ENCODE measurements at places on chromosomes 3 and 15. TPM values are rescaled to one million over a fixed set of nuclear protein-coding genes. Genes with fewer than 3 reads are reported as not detected.

Gene ERICH6
- 0.19 TPM for total RNA-seq

Gene UBE2E2
- total RNA-seq = 40.9 TPM

Gene CHRM5
- total RNA-seq = 0.06 TPM

Gene ZPLD1
- total RNA-seq = 1.2 TPM

Gene CCDC14
- 28.2 TPM for total RNA-seq

Gene PLD1
- total RNA-seq = 24.3 TPM

Gene PLCH1
- total RNA-seq = 9.6 TPM

GRCh38 chr3:105195260-105195659 is 171.4 kb upstream of the ALCAM start:
- H3K4me1 ChIP-seq = no peaks in the 10 kb centered on the region
- DNase-seq = no peak
- H3K4me3 ChIP-seq = no peak overlapping the region
- H3K27me3 ChIP-seq = no peaks in the 10 kb centered on the region

DNA sequence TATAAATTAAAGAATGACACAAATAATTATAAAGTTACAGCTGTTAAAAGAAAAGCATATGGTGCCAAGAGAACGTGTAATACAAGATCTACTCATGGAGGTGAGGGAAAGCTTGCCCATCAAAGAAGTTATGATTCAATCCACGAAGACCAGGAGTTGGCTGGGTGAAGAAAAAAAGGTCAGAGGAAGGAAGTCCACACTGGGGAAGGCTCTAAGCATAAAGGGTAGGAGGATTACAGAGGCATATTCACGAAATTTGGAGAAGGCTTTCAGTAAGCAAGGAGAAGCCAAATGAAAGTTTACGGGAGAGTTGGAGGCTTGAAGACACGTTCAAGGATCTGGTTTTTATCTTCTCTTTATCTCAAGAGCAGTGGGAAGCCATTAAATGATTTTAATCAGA is 1.8 kb upstream of the TGFBR2 start:
- H3K27ac ChIP-seq = no peak overlapping the region
- H3K27me3 ChIP-seq = no peaks in the 10 kb centered on the region
- DNase-seq = no peak

GRCh38 chr3:100080573-100080972 is 33.7 kb downstream of the FILIP1L start:
- DNase-seq = no peak
- H3K27ac ChIP-seq = no peak overlapping the region
- H3K27me3 ChIP-seq = no peaks in the 10 kb centered on the region
- H3K36me3 ChIP-seq = no peaks in the 10 kb centered on the region
- H3K4me3 ChIP-seq = no peak overlapping the region
- peaks cover 5% of the 10 kb centered on the region for H3K4me1 ChIP-seq

DNA sequence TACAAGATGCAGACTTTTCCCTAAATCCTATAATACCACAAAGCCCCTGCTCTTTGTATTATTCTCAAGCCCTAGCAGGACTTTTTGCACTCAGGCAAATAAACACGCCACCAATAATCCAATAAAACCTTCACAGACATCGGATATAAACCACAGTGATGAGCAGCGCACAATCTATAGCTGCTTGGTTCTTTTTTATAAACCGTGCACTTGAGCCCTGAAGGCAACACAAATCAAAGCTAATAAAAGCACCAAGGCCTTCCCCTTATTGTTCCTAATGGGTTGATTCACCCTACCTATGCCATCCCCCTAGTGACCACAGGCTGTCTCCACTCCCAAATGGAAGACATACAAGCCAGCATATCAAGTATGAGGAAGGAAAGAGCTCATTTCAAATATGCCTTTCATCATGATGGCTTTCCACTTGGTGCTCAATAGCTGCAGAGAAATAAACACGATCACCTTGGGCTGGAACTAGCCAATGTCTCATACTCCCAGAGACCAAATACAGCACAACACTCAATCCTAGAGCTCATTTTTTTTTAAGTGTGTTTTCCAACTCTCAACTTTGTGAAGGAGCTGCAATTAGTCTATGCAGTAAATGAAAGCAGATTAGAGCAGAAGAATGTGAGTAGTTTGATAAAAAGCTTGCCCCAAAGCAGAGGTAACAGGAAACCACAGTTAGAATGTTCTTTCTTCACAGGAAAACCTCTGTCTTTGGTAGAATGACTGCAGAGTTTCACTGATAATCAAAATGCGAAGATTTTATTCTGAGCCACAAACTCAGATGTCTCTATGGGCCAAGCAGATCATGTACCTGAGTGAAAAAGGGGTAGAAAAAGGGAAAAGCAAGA is 573.9 kb downstream of the AGBL1 start:
- H3K4me1 ChIP-seq = no peaks in the 10 kb centered on the region
- H3K27me3 ChIP-seq = no peaks in the 10 kb centered on the region
- no peaks in the 10 kb centered on the region for H3K36me3 ChIP-seq

DNA sequence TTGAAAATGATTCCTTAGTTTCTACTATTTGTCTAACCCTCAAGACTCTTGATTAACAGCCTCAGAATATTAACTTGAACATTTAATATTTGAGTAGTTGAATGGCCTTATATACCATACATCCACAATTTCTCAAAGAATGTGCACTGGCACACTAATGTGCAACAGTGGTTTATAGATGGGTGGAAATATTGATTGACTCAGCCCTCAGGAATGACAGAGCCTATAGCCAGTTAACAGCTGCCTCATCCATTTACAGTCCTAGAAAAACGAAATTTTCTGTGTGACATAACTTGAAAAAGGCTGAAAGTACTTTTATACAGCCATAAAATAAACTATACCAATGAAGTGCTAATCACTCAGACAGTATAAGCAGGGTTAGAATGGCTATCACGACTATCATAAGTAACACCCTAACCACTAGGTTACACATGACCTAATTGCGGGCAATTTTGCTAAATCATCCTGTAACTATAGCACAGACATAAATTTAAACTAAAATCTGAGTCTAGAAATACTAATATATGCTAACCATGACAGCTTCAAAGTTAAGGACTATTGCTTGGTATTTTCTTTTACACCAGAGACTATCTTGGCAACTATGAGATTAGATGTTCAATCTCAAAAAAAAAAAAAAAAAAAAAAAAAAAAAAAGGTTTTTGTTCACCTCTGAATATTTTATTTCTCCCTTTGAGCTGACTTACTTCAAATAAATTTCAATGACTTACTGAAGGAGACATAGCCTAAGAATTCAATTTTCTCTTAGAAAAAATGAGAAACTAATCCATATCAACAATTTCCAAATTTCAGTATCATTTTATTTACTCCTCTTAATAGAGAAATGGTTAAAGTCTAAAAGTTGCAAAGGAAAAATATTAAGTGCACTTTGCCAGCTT is 9.3 kb downstream of the SECISBP2L start:
- no peak for DNase-seq
- peaks cover 5% of the 10 kb centered on the region for H3K4me1 ChIP-seq
- no peak overlapping the region for H3K4me3 ChIP-seq
- no peak overlapping the region for H3K27ac ChIP-seq
- H3K27me3 ChIP-seq = no peaks in the 10 kb centered on the region

DNA sequence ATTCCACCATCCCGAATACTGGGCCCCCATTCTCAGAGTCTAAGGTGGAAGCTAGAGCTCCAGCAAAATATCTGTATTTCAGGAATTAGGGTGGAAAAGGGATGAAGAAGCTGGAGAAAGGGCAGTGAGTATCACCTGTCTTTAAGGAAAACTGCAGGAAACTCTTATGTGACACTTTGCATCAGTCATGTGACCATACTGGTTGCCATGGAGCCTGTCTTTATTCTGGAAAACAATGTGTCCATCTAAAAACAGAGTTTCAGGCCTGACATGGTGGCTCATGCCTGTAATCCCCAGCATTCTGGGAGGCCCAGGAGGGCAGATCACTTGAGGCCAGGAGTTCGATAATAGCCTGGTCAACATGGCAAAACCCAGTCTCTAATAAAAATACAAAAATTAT is 52.9 kb upstream of the FSIP1 start:
- H3K4me1 ChIP-seq = no peaks in the 10 kb centered on the region
- H3K27me3 ChIP-seq = no peaks in the 10 kb centered on the region
- DNase-seq = no peak
- no peaks in the 10 kb centered on the region for H3K36me3 ChIP-seq
- no peak overlapping the region for H3K4me3 ChIP-seq

- no peaks in the 10 kb centered on the region for H3K4me1 ChIP-seq
- no peak overlapping the region for H3K4me3 ChIP-seq
- H3K36me3 ChIP-seq = no peaks in the 10 kb centered on the region
- no peak overlapping the region for H3K27ac ChIP-seq
- no peaks in the 10 kb centered on the region for H3K27me3 ChIP-seq
Measured at GRCh38 chr3:140768941-140769340, 91.1 kb downstream of the TRIM42 start.

- no peaks in the 10 kb centered on the region for H3K27me3 ChIP-seq
- DNase-seq = no peak
- no peak overlapping the region for H3K4me3 ChIP-seq
- H3K36me3 ChIP-seq = no peaks in the 10 kb centered on the region
- no peaks in the 10 kb centered on the region for H3K4me1 ChIP-seq
Measured at GRCh38 chr3:102095383-102095782, 246.1 kb downstream of the NFKBIZ start.

GRCh38 chr15:42070976-42071350 is 23.4 kb downstream of the PLA2G4D start:
- no peak for DNase-seq
- no peak overlapping the region for H3K27ac ChIP-seq
- H3K36me3 ChIP-seq = no peaks in the 10 kb centered on the region
- H3K27me3 ChIP-seq = no peaks in the 10 kb centered on the region

- H3K4me3 ChIP-seq = no peak overlapping the region
- no peaks in the 10 kb centered on the region for H3K36me3 ChIP-seq
- no peak for DNase-seq
- no peaks in the 10 kb centered on the region for H3K27me3 ChIP-seq
- H3K27ac ChIP-seq = no peak overlapping the region
Measured at GRCh38 chr3:143978263-143978631, 6.6 kb downstream of the DIPK2A start.

DNA sequence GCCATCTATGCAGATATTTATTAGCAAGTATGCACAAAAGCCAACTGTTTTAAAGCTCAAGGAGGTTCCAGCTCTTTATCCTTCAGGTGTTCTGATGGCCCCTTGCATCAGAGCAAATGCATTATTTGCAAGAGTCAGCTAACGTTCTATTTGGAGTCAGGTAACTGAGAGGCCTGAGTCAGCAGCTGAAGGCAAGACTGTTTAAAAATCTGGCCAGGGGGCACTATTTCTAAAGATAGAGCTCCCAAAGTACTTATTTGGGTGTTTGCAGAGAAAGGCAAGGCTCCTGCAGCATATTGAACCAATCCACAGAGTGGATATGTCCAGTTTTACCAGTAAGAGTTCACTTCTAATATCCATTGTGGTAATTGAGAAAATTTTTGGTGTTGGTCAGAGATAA is 146.1 kb downstream of the LRTM1 start:
- no peak overlapping the region for H3K4me3 ChIP-seq
- H3K36me3 ChIP-seq = no peaks in the 10 kb centered on the region
- H3K27me3 ChIP-seq = no peaks in the 10 kb centered on the region
- no peaks in the 10 kb centered on the region for H3K4me1 ChIP-seq

DNA sequence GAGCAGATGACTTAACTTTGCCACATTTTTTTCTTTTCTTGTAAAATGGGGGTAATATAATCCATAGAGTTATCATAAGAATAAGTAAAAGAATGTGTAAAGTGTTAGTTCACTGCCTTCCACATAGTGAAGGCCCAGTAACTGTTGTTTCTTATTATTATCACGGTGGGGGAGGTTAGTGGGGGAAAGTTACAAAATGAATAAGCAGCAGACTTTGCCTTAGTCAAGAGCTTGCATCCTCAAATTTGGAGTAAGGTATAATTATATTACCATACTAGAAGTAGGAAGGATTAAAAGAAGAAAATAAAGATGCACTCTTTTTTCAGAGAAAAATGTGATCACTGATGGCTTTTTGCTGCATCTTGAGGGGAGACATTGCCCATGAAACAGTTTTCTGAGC is 247.6 kb downstream of the PTPRG start:
- no peak overlapping the region for H3K4me3 ChIP-seq
- no peaks in the 10 kb centered on the region for H3K4me1 ChIP-seq
- no peak for DNase-seq
- peak overlapping the region; percentile 34 for H3K27ac ChIP-seq
- no peaks in the 10 kb centered on the region for H3K36me3 ChIP-seq

DNA sequence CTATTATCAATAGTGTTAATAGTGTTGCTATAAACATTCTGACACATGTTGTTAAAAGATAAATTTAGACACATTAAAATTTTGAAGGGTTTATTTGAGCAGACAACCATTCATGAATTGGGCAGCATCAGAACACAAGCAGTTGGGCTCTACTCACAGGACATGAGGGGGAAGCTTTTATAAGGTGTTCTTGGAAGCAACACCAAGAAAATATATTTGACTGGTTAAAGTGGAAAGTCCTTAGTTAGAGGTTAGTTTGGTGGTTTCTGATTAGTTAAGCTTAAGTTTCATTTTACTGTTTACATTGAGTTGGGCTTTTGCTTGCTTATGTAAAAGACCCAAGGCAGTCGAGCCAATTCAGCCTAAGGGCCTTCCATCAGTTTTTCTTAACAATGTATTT is 220.7 kb downstream of the CD47 start:
- H3K4me1 ChIP-seq = no peaks in the 10 kb centered on the region
- H3K4me3 ChIP-seq = no peak overlapping the region
- no peaks in the 10 kb centered on the region for H3K27me3 ChIP-seq
- H3K27ac ChIP-seq = no peak overlapping the region

All from kidney (tissue), 22 donors.